HT-29 (cell line): ENCODE measurements at places on chromosomes 13 and 19.

DNA sequence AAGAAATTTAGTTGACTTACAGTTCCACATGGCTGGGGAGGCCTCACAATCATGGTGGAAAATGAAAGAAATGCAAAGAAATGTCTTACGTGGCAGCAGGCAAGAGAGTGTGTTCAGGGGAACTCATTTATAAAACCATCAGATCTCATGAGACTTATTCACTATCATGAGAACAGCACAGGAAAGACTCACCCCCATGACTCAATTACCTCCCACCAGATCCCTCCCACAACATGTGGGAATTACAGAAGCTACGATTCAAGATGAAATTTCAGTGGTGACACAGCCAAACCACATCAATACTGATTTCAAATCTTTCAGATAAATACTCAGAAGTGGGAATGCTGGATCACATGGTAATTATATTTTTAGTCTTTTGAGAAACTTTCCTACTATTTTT lies 1357.9 kb downstream of the SLITRK5 start:
- DNase-seq = no peak

GRCh38 chr13:44395976-44396694 lies 22.5 kb downstream of the SERP2 start:
- DNase-seq = no peak

GRCh38 chr13:102774591-102775520 lies 1.3 kb upstream of the TEX30 start:
- no peak for DNase-seq

DNA sequence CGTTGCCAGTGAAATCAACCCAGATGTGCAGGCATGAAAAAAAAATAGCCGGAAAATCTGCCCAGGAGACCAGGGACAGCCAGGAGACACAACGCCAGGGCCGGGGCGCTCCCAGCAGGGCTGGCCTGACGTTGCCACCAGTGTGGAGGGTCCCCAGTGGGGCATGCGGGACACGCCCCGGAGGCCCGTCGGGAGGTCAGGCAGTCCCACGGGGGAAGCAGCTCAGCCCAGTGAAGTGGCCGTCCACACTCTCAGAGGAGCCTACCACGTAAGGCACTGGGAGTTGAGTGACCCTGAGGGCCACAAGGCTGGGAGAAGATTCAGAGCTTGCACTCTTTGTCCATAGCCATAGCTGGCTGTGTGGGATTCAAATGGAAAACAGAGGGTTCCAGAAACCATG lies 53.2 kb upstream of the GAS6 start:
- DNase-seq = no peak

GRCh38 chr13:91323349-91323748 lies 24.1 kb upstream of the MIR17HG start:
- DNase-seq = no peak

GRCh38 chr19:52198678-52199077 lies 8.8 kb downstream of the PPP2R1A start:
- DNase-seq = no peak

- no peak for DNase-seq
Observed at GRCh38 chr19:10292789-10293636, 3.3 kb downstream of the ICAM5 start.

GRCh38 chr13:80881942-80882445 lies 541.1 kb upstream of the SPRY2 start:
- DNase-seq = no peak

DNA sequence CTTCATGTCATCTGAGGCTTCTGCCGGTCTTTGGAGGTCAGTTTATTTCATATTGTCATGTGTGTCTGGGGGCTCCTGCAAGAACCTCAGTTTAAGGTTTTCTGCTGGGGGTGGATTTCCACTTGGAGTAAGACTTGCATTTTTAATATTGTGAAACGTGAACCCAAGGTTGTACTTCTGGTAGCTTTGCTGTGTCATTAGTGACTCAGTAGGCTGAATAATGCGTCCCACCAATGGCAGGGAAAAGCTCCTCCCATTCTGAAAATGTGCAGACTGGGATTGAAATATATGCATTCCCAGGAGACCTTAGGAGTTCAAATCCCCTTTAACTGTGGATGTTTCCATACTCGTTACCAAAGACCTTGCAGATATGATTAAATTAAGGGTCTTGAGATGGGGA lies 46.2 kb downstream of the ING1 start:
- no peak for DNase-seq

- DNase-seq = no peak
Observed at GRCh38 chr19:55348317-55349034, 6.0 kb downstream of the COX6B2 start.

GRCh38 chr13:46211116-46211482 lies 629 bp upstream of the LRRC63 start:
- no peak for DNase-seq

GRCh38 chr13:113295776-113296175 lies 1.3 kb upstream of the LAMP1 start:
- no peak for DNase-seq

DNA sequence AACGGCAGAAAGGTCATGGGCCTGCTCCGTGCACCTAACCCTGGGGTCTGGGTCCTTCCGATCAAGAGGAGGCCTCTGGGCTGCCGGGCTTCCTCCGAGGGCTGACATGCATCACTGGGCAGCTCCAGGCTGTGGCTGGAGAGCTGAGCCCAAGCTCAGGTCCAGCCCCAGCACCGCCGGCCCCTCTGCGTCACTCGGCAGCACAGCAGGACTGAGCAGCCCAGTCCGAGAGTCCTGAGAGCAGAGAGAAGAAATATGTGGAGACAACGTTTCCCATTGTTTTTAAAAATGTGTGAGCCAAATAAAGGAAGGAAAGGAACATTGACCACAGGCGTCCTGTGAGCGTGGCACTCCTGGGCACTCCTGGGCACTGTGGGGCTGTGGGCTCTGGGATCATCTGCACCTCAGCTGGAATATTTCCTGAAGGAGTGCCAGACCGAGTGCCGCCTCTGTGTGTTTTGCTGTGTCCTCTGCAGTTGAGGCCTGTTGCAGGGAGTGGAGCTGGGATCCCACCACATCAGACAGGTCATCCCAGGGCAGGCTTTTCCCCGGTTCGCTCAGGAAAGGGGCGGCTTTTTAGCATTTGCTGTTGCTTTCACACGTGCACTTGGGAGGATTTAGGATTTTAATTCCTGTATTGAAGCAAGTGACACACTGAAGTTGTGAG lies 37.8 kb upstream of the TFDP1 start:
- no peak for DNase-seq

DNA sequence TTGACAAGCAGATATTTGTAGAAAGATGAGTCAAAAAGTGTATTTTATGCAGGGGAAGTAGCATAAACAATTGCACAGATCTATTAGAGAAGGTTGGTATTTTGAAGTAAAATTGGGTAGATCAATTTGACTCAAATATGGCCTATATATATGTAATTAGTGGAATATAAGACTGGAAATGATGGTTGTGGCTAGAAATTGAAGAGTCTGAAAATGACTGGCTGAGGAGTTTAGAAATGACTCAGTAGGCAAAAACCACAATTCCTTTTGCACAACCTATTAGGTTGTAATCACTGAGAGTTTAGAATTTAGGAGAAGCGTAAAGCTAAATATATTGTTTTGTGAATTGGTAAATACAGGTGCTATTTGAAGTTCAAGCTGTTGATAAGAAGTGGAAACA lies 622.6 kb upstream of the PCDH20 start:
- no peak for DNase-seq

- no peak for DNase-seq
Observed at GRCh38 chr13:51501592-51502152, 48.8 kb upstream of the INTS6 start.

DNA sequence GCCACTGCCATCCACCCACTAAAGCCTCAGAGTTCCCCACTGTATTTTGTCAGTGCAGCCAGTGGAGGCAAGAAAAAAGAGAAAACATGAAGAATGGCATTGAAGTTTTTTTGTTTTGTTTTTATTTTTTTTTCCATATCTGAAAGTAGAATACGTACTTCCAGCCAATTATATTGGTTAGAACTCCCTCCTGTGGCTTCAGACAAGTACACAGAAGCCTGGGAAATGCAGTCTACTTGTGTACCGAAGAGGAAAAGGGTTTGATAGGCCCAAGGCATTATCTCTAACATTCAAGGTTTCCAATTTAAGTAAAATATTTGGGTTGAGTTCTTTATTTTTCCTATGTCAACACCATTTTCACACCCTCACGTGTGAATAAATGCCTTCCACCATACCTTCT lies 696.2 kb upstream of the GPC6 start:
- no peak for DNase-seq

GRCh38 chr13:38872693-38873092 lies 117.9 kb downstream of the STOML3 start:
- DNase-seq = peak; percentile 52

- no peak for DNase-seq
Observed at GRCh38 chr19:8366961-8367326, 3.0 kb downstream of the ANGPTL4 start.

GRCh38 chr13:110250258-110250891 lies 56.6 kb downstream of the COL4A1 start:
- no peak for DNase-seq

- DNase-seq = no peak
Observed at GRCh38 chr13:109599901-109600657, 186.3 kb downstream of the IRS2 start.

DNA sequence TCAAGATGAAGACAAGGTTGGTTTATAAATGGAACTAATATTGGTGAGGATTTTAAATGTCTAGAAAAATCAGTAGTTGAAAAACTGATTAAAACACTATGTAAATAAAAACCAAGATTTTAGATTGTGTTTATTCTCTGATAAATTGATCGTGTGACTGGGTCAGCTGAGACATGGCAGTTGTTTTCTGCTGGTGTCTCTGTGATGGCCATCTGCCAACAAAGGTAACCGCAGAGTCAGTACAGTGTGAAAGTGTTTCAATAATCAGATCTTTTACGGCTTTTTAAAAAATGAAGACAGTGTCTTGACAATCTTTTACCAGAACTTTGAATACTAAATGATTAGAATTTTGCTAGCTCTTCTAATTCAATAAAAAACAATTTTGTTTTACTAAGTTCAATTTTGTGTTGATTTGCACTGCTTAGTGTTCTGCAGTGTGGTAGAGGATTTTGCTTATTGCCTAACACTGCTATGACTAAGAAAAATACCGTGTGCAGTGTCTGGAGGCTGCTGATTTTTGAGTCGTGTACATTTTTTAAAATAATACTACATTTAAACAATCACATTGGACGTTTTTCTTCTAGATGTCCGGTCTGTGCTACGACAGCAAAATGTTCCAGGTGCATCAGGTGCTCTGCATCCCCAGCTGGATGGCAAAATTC lies 32.7 kb upstream of the GPR183 start:
- no peak for DNase-seq

- peak; percentile 54 for DNase-seq
Observed at GRCh38 chr19:19464339-19465098, 50.8 kb downstream of the TSSK6 start.

- DNase-seq = no peak
Observed at GRCh38 chr19:7393459-7393858, 44.7 kb downstream of the ARHGEF18 start.

GRCh38 chr13:66482836-66483235 lies 747.3 kb downstream of the PCDH9 start:
- DNase-seq = no peak

- no peak for DNase-seq
Observed at GRCh38 chr13:25478186-25478585, 106.4 kb downstream of the ATP8A2 start.

GRCh38 chr13:33637978-33638743 lies 179.8 kb upstream of the RFC3 start:
- DNase-seq = no peak

DNA sequence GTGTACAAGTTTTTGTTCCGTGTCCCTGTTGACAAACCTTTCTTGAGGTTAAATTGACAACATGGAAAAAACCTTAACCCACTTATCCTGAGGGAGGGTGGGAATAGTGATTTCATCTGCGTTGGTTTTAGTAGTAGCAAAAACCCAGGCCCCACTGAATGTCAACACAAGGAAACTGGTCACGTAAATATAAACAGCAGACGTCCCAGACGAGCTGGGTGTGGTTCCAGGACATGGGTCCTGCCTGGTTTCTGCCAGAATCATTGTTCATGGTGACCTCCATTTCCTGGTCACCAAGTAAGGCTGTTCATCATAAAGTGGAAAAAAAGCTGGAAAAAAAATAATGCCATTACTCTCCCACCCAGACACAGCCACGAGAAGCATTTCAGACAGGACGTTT lies 16.9 kb upstream of the F2RL3 start:
- no peak for DNase-seq

DNA sequence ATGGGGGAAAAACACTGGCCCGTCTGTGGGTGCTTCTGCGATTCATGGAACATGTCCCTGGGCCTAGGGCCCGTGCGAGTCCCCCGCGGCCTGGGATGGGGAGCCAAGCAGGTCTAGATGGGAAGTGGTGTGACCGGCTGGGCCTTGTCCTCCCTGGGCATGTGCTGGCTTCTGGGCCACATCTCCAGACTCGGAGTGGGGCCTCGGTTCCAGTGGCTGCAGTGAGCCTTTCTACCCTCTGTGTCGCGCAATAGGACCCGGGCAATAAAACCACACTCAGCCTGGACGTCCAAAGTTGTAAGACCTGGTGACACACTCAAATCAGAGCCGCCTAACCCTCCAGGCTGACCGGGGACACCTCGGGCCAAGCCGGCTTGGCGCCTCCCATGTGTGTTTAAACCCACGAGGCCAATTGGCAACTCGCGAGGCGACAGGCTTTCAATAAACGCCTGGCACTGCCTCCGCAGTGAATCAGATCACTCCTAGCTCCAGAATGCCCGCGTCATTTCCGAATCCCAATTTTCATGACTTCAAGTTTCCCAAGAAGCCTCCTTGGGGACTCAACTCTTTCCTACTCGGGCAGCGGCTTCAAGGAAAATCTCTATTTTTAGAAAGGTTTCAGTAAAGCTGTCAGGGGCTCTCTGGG lies 57.3 kb downstream of the KLF2 start:
- no peak for DNase-seq

GRCh38 chr13:74865656-74866055 lies 616.3 kb downstream of the TBC1D4 start:
- no peak for DNase-seq

DNA sequence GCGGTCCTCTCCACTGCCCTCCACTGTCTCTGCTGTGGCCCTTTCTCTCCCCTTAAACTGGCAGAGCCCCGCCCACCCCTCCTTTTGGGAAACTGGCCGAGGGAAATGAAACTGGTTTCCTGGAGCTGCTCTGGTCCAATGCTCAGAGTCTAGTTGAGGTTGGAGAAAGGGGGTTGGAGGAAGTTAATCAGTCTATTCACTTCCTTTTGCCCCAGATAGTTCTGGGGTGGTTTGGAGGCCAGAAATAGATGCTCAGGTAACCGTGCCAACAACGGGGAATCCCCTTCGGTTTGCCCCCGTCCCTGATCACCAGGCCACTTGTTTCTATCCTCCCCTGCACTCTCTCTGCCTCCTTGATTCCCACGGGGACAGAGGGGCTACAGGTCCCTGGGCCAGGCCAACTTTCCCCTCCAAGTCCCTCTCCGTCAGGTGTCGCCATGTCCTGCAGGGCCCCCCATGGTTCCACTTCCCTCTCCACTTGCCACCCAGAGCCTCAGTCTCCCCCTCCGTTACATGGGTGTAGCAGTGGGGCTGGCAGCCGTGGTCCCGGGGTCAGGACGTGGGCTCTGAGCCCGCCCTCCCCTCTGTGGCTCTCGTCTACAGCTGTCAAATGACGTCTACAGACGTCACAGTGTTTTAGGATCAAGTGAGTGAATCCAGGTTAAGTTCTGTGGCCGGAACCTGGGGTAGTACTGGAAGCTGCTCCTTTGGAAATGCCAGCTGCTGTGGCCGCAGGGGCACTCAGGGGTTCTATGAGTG lies at the start of gene IL4I1:
Gene IL4I1 (minus strand): TSS at position 25 of the 759 bp plus-strand sequence. CDS start 727 bp downstream, outside the sequence.
- no peak for DNase-seq
